ENCODE measurements at places on chromosomes 6 and 20.

GRCh38 chr6:6414931-6415330 is 94.5 kb upstream of the F13A1 start:
- no peak for DNase-seq

DNA sequence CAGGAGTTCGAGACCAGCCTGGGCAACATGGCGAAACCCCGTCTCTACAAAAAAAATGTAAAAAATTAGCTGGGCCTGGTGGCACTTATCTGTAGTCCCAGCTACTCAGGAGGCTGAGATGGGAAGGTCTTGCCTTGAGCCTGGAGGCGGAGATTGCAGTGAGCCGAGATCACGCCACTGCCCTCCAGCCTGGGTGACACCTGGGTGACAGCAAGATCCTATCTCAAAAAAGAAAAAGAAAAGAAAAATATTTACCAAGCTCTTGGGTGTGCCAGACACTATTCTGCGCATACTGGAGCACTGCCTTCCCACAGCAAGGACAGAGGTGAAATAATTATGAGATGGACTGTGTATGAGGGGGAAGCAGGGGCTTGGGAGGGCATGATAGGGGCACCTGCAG is 19.6 kb downstream of the POFUT1 start:
- DNase-seq: no peak

- no peak for DNase-seq
Observed at GRCh38 chr20:16317445-16318362, 255.5 kb downstream of the KIF16B start.

DNA sequence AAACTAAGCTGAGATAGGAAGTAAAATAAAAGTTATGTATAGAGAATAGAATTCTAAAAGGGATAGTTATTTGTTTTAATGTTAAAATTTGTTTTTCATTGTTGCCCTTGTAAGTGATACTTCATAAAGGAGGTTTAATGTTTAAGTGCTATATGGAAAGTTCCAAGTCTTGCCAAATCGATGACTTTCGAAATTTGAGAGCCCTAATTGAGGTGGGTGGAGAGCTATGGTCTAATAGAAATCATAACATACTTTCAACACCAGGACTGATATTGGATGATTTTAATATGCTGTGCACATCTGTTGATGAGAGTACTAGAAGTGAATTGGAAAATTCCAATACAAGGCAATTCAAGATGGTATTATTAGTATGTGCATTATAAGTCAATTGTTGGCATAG is 64.6 kb downstream of the RNF144B start:
- DNase-seq: no peak

GRCh38 chr6:41063884-41064285 is 8.3 kb downstream of the OARD1 start:
- DNase-seq: no peak

DNA sequence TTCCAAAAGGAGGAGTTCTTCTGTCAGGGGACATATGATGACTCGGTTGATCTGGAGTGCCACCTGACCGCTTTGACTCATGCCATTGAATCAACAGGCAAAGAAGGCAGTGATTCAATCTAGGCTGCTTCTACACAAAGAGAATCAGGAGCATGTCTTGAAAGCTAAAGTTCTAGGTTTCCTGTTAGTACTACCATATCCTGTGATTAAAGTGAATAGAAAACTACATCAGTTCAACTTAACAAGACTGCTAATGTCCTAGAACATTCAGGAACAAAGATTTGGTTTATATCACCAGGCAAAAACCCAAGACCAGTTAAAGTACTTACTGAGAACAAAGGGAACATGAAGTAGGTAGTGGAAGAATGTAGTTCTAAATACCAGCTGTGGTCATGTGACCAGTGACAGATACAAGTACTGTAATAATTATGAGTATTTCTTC is 216.8 kb upstream of the SGK1 start:
- DNase-seq: no peak

DNA sequence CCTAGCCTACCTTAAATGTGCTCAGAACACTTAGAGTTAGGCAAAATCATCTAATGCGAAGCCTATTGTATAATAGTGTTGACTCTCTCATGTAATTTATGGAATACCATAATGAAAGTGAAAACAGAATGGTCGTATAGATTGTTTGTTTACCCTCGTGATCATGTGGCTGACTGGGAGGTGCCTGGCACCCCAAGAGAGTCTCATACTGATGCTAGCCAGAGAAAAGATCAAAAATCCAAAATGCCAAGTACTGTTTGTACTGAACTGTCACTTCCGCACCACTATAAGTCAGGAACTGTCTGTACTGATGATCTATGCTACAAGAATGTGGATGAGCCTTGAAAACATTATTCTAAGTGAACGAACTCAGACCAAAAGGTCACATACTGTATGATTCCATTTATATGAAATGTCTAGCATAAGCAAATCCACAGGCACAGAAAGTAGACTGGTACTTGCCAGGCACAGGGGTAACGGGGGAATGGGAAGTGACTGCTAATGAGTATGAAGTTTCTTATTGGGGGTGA is 22.4 kb downstream of the ZMYND8 start:
- DNase-seq: no peak
